Activated CD4-positive, CD25-positive, alpha-beta regulatory T cell (primary cell): ENCODE measurements at places on chromosomes 4 and X.

DNA sequence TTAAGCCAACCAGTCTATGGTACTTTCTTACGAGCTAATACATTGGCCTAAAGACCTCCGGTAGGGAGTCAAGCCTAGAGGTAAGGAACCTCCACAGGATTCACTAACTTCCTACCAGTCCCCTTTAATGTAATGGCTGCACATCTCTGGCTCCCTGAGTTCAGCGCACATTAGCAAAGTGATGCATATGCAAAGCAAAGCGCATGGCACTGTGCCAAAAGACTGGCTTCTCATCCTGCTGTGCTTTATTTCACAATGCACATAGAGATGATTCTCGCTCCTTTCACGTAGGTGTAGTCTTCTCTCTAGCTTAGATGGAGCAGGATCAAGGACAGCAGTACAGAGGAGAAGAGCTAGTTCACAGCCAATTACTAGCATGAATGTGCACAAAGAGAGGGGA, 14.6 kb upstream of the CLTRN start:
- DNase-seq: no peak

DNA sequence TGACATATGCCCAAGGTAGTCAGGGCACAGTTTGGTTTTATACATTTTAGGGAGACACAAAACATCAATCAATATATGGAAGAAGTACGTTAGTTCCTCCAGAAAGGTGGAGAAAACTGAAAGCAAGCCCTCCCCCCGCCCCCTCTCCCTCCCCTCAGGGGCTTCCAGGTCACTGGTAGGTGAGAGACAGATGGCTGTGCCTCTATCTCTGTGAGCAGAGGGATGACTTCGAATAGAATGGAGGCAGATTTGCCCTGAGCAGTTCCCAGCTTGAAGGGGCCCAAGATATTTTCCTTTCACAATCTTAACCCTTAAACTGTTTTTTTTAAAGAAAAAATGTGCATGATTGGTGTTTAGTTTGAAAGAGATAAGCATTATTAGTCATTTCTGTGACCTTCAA, 114.0 kb downstream of the PCDH10 start:
- no peak for DNase-seq

- DNase-seq: no peak
These were observed 1131.5 kb downstream of the PCDH18 start for GRCh38 chr4:136400829-136401228.

DNA sequence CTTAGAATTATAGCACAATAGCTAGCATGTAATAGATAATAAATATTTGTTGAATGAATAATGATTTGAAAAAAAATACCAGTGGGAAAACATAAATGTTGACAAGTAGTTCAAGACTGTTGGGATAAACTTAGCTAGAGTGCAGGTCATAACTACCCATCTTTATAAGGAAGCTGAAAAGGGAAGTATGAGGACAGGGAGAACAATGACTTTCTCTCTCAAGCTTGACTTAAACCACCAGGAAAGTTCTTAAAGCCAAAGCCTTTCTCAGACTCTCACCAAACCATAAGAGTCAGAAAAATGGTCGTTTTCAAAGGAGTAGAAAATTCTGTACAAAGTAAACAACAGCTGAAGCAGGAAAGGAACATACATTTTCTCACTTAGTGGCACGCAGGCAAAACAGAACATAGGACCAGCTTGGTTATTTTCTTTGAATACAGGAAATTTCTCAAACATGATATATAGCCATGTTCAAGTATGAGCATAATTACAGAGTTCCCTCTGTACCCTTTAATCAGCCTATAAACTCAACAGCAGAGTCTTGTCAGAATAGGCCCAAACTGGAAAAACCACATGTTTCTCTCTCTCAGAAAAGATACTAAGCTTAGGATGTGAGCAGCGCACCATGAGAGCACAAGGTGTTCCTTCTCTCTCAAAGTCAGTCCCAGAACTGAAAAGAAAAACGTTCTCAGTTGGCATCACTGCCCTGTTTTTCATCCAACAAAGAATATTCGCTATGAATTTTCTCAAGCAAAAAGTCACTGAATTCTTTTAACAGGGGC, 28.7 kb downstream of the MAPK10 start:
- no peak for DNase-seq
